Immature natural killer cell (primary cell): ENCODE measurements at places on chromosomes 7 and 10.

GRCh38 chr10:133254421-133255120 is 16.9 kb downstream of the VENTX start:
- no peak for DNase-seq

DNA sequence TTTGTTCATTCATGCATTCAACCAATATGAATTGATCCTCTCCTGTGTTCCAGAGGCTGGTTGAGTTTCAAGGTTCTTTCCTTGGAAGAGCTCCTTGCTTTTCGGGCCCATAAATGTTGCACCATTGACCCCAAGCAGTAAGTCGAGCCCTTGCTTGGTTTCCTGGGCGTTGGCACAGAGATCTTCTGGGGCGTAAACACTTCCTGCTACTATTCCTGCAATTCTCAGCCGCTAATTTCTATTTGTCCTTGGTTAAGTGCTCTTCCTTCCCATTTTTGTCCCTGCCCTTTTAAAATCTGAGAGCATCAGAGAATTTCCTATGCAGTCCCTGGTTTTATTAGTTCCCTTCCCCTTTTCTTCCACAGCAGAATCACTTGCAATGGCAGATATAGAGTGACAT is 44.1 kb upstream of the ADRB1 start:
- DNase-seq, result no peak

- no peak for DNase-seq
These were observed 117.5 kb downstream of the AHR start for GRCh38 chr7:17415955-17416354.

DNA sequence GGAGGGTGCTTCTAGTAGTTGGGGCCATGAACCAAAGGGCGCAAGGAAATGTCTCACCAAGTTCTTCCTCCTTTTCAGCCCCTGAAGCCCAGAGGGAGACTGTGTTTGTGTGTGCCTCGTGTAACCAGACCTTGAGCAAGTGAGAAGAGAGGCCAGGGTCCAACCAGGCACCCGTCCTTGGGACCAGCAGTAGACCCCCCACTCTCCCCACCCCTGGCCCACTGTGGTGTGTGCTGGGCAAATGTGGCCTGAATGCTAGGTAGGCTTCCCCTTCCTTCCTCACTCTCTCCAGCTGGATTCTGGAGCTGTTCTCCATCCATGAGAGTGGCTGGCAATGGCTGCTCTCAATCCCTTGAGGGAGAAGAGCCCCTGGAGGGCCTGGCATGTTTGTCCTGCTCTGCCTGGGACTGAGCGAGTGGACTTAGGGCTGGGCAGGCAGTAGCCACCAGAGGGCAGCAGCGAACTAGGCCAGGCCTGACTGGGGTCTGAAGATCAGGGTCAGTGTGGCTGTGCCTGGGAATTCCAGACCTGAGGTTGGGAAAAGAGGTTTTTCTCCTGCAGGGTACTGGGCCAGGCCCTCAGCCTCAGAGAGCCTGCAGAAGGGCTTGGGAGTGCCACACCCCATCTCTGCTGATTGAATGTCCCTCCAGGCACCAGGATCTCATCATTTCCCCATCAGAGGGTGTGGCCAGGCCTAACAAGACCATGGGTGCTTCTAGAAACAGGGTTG is 12.5 kb downstream of the SFRP5 start:
- peak; percentile 39 for DNase-seq

GRCh38 chr7:35727571-35727970 is 32.6 kb upstream of the HERPUD2 start:
- DNase-seq, result peak; percentile 57

GRCh38 chr10:77685432-77685831 is 47.8 kb upstream of the KCNMA1 start:
- no peak for DNase-seq

- no peak for DNase-seq
These were observed 38.8 kb upstream of the GRB10 start for GRCh38 chr7:50821457-50822008.

- no peak for DNase-seq
These were observed 317.8 kb downstream of the SH2D4B start for GRCh38 chr10:80855348-80855971.

DNA sequence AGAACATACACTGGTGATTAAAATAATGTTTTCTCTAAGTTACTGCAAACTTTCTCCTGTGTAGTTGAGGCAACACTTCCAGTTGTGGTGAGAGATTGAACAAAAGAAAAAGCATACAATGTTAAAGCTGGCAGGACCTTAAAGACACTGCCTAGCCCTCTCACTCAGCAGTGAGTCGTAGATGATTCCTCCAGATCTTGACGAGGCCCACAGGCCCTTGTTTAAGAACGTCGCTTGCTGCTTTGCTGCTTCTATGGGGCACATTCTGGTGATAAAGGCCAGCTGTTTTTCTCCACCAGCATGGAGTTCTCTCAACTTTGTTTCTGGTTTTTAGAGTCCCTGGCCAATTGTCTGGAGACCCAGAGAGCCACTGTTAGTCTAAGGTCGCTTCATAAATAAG is 2.8 kb upstream of the DENND11 start:
- DNase-seq, result no peak

DNA sequence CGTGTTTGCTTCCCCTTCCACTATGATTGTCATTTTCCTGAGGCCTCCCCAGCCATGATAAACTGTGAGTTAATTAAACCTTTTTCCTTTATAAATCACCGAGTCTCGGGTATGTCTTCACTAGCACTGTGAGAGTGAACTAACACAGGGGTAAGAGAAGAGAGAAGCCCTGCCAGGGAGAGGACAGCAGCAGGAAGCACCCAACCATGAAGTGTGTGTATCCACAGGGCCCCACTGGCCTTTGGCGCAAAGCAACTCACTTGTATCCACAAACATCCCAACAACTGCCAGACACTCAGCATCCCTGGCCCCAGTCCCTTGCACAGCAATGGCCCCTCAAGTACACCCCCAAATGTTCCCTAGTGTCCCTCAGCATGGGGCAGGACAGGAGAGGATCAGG is 115.1 kb downstream of the MAD1L1 start:
- DNase-seq, result no peak

- no peak for DNase-seq
These were observed 709.7 kb downstream of the CNTNAP2 start for GRCh38 chr7:146826329-146826728.

GRCh38 chr7:1043552-1044188 is 676 bp upstream of the GPR146 start:
- no peak for DNase-seq

- no peak for DNase-seq
These were observed 210.6 kb downstream of the TNS3 start for GRCh38 chr7:47371317-47371716.

GRCh38 chr7:151762583-151763245 is 114.2 kb downstream of the PRKAG2 start:
- DNase-seq, result no peak

- DNase-seq, result no peak
These were observed 243.2 kb upstream of the TMEM229A start for GRCh38 chr7:124276005-124276622.

DNA sequence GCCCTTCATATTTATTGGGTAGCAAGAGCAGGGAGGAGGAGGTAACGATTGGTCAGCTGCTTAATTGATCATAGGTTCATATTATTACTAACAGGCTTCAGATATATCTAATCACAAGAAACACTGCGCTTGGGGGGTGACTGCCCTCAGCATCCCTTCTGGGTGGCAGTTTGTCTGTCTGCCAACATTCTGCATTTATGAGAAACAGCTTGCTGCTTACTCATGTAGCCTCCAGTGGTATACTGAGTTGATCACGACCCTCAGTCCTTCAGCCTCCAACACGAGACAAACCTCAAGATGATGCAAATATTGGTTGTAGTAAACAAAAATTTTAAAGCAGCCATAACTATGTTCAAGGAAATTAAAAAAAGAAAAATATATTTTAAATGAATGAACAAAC is 657.8 kb upstream of the PHF14 start:
- no peak for DNase-seq

DNA sequence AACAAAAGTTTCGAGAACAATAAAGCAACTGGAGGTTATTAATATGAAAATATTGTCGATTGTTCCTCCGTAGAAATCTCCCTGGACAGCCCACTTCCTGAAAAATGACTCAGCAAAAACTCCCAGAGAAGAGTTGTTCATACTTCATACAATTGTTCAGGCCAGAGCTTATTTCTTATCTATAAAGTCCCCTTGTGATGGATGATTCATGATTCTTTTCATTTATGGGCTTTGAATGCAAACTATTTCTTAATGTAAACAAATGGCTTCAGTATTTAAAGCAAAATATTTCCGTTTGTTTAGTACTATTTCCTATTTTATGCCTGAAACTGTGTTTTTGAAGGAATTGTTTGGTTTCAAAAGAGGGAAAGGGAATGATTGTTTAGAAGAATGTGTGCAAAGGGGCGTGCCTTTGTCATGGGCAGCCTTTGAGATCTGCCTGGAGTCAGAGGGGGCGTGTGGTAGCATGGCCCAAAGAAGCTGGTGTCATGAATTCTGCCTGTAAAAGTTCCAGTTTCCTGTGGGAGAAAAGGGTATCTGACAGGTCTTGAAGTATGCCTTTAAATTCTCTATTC is 26.2 kb upstream of the EXOC6 start:
- no peak for DNase-seq

DNA sequence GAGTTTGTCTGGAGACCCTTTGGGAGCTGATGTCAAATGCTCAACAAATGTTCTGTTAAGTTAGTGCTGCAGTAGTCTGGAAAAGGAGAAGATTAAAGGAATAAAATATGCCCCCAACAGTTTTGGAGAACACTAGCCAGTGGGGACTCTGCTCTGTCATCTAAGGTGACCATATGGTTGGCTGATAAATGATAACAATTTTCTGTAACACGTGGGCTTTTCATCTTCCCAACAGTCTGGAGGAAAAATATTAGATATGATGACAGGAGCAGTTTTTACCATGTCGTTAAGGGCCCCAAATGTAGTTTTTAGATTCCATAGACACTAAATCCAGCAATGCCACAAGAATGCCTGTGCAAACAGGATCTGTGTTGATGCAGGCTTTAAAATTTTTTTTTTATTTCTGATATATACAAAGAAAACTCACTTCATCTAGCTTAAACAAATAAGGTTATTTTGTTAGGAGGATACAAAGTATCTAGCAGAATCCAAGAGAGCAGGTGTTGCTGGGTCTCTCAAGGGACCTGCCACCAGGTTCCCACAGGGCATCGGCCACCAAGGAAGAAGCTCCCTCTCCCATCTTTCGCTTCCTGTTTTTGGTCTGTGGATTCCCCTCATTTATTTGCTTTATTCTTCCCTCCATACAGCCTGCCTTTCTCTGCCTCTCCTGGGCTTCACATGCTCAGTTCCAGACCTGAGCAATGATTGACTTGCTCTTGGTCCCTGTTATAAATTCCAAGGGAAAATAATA is 6.2 kb upstream of the CFAP58 start:
- DNase-seq, result no peak

GRCh38 chr10:119449760-119450461 is 92.6 kb downstream of the RGS10 start:
- DNase-seq, result no peak

GRCh38 chr7:66464059-66464458 is 164.6 kb upstream of the KCTD7 start:
- no peak for DNase-seq

- DNase-seq, result no peak
These were observed 62.1 kb downstream of the ZRANB1 start for GRCh38 chr10:125003901-125004467.

GRCh38 chr10:62188021-62188616 is 80.5 kb downstream of the RTKN2 start:
- DNase-seq, result no peak

GRCh38 chr10:18402853-18403252 is 248.5 kb downstream of the NSUN6 start:
- DNase-seq, result no peak

DNA sequence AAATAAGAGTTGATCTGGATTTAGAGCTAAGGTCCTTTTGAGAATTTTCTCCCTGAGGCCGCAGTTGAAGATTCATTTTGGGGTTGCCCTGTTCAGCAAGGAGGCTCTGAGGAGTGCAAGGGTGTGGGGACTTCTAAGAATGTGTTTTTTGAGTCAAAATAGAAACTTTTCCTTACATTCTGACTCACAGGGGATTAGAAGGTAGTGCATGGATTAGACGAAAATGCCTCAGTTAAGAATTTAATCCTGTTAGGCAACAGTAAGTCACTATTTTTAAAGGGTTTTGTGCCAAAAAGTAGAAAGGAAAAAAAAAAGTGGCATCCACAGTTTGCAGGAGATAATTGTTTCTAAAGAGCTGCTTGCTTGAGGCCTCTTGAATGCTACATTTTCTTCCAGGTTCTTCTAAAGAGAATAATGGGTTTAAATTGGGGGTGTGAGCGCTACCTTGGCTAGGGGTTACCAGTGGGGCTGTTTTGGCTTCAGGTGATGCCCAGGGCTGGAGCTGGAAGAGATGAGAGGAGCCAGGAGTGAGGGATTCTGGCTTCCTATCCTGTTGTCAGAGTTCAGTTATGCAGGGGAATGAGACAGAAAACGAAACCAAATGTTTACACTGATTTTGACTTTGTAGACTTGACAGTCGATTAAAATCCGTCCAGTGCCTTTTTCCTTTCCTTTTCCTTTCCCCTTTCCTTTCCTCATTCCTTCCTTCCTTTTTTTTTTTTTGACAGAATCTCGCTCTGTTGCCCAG is 52.9 kb downstream of the BAMBI start:
- DNase-seq, result no peak

DNA sequence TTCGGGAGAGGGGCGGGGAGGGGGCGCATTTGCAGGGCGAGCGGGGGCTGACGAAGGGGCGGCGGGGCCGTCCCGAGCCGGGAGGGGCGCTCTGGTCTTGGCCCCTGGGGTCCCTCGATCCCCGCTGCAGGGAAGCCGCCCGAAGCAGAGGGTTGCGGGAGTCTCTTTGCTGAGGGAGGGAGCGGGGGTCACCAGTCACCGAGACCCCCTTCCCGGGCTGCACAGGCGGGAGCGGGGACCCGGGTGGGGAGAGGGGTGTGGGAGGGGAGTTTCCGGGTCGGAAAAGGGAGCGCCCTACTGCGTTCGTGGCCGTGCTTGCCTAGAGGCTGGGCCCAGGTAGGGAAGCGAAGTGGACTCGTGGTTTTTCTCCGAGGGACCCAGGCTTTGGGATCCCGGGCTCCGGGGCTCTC is 422 bp downstream of the AP1S1 start:
- no peak for DNase-seq

- peak; percentile 27 for DNase-seq
These were observed 56.5 kb downstream of the FIGNL1 start for GRCh38 chr7:50393547-50394252.
